ENCODE measurements at places on chromosomes 3 and 15. TPM values are rescaled to one million over a fixed set of nuclear protein-coding genes. Genes with fewer than 3 reads are reported as not detected.

- no peak for DNase-seq
Measured at GRCh38 chr3:51796854-51797253, 17.8 kb upstream of the IQCF6 start.

DNA sequence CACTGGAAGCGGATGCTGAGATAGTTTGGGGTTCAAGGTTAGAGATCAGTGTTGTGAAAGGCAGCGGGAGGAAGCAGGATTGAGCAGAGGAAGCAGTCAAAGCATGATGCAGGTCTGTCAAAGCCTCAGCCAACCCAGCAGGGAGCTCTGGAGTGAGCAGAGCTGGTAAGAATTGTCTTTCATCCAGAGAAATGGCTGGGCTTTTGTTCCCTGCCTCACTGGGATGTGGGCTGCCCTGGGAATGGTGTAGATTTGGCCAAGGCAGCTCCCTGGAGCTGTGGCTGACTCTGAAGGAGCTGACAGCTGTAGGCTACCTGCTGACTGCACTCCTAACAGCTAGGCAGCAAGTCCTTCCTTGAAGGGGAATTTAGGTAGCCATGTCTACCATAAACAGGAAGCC is 61.9 kb upstream of the STXBP5L start:
- no peak for DNase-seq

GRCh38 chr3:119311081-119311925 is 17.1 kb downstream of the ARHGAP31 start:
- DNase-seq: no peak

DNA sequence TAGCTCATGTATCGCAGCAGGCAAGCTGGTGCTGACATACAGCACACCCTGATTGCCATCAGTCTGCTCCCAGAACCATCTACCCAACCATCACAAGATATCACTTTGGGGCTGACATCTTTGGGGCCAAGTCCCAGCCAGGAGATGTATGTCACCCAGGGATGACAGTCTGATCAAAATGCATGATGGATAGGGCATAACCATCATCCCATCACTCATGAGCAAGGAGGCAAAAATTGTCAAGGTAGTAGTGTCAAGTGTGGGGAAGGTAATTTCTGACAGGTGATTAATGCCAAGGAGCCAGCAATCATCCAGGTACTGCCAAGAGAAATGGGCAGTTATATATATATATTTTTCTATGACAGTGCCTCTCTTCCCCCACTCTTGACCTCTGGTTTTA is 277.4 kb downstream of the WDR72 start:
- DNase-seq: no peak

The MNS1 gene
- total RNA-seq: 0.47 TPM

- no peak for DNase-seq
Measured at GRCh38 chr3:139134678-139135372, 90.1 kb upstream of the PRR23C start.

DNA sequence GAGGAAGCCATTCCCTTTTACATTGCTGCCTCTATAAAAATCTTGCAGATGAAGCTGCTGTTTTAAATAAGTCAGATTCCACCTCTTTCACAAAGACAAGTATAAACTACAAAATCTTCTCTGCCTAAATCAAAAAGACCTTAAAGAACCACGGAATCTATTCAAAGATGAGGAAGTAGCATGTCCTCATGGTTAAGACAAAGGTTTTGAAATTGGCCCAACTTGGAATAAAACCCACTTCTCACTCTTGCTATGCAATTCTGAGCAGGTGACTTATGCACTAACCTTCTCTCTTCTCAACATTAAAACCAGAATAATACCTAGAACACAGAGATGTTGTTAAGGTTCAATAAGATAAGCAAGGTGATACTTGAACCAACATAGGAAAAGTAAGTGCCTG is 97.6 kb downstream of the FOXP1 start:
- DNase-seq: no peak

DNA sequence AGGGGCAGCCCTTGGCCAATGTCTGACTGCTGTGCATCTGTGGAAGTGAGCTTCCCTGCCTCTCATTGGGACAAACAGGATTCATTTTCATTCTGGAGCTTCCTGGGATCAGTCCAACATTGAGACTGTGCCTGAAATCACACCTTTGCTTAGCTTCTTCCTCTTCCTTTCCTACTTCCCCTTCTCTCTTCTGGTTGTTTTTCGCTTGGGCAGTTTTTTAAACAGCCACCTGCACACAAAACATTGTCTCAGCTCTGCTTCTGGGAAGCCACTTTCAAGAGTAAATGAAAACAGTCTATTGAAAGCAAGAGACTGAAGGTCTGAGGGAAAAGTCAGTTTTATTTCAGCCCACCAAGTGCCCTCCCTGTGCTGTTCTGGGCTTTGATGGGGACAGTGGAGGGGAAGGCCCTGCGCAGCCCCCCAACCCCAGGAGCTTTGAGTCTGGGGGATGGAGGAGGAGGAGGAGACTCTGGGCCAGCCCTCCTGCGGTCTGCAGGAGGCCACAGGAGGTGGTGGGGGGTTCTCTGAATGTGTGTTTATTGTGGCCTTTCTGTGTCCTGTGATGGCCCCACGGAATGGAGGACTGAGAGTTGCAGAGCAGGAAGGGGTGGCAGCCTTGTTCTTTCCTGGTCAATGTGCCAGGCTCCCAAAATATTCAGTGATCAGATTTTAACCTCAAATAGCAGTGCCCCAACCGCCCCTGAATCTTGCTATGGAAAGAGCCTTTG is 7.8 kb upstream of the ISLR2 start:
- DNase-seq: no peak

The ROPN1B gene
- total RNA-seq: not detected

- no peak for DNase-seq
Measured at GRCh38 chr15:57992761-57993355, 72.7 kb downstream of the ALDH1A2 start.

The BCHE gene
- total RNA-seq: not detected

- DNase-seq: no peak
Measured at GRCh38 chr15:25678500-25678855, 184.6 kb downstream of the ATP10A start.

- DNase-seq: peak; percentile 79
Measured at GRCh38 chr15:77024273-77025082, 29.6 kb downstream of the PSTPIP1 start.

The RETNLB gene
- not detected for total RNA-seq

The ITPKA gene
- total RNA-seq: 1.2 TPM

DNA sequence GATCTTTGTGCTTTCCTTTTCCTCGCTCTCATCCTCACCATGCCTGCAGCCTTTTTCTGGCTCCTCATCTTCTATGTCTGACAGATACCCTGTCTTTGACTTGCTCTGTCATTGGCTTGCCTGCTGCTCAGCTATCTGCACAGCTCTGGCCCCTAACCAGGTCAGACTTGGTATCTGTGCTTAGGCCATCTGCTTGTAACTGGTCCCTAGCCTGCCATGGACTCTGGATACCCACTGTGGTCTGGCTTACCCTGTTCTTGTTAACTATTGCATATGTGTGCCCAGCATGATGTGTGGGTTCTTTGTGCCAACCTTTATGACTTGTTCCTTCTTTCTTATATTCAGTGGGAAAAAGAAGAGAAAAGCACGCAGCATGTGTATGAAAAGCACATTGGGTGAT is 109.7 kb upstream of the ROPN1 start:
- no peak for DNase-seq

DNA sequence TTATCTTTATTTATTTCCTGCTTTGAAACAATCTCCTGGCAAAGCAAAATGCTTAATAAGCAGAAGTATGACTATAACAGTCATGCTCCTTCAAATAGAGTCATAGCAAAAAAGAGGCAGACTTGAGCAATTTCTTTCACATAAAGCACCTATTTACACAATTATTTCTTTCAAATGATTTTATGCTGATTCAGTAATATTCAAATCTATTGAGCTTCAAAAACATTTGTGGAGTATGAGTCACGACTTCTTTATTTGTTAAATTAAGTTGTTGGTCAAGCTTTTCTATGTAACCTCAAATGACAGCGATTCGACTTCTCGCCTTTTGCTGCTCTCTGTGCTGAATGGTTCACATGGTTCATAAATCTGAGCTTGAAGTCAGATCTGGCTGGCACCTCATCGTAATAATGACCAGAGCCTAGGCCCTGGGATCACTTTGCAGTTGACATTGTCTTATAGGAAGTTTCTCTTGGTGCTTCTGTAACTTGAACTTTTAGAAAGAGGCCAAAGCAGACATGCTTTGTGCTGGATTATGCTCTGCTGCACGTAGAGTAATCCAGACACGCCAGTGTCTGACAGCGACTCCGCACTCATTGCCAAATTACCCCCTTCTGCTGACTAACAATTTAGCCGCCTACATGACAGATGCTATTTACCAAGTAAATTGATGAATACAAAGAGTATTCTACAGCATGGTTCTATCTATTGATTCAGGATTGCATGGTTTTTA is 139.0 kb downstream of the MCTP2 start:
- DNase-seq: no peak

GRCh38 chr15:64944961-64945360 is 33.3 kb downstream of the ANKDD1A start:
- DNase-seq: no peak

DNA sequence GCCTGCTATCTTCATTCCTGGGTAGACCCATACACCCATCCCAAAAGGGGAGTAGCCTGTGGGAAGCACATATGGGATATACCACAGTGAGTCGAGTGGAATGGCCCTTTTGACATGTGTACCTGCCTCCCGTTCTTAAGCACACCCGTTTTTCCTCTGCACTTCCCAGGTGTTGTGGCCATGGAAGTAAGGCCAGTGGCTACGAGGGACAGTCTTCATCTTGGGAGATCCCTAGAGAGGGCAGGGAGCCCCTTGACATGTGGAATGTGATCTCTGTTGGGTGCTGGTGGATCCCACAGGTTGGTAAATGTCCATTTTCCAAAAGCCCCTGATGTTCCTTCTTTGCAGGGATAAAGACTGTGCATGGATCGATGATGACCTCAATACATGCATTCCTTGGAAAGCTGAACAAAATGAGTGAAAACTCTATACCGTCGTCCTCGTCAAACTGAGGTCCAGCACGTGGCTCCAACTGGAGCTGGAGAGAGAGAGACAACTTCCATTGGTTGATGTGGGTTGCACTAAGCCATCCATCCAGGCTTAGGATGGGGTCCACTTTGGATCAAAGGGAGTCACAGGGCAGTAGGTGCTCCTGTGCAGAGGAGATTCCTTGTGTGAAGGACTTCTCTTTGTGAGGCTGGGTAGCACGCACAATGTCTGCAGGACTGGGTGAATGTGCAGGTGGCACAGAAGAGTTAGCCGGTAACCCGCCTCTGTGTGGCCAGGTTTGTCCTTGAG is 136.8 kb downstream of the SNRPN start:
- DNase-seq: no peak

GRCh38 chr3:106797461-106797860 is 579.8 kb upstream of the CCDC54 start:
- DNase-seq: no peak
